Activated T-helper 1 cell treated with anti-CD3 and anti-CD28 coated beads, Interleukin-2, amount 50 U/mL, for 16 hours (primary cell): ENCODE measurements at places on chromosomes 5 and 9.

GRCh38 chr5:133321833-133322420 is 270.1 kb downstream of the HSPA4 start:
- no peak for DNase-seq

DNA sequence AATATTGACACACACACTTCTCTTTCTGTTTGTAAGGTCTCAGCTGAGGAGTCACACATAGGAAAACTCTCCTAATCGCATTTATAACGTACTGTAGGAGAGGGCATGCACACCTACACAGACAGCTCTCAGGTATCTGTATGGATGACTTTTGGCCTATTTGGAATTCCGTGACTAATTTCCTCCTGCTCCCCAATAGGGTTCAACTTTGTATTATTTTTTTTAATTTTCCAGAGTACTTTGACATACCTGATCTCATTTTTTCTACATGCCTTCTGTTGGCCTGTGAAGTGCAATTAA is 195.9 kb downstream of the ARHGAP26 start:
- no peak for DNase-seq

DNA sequence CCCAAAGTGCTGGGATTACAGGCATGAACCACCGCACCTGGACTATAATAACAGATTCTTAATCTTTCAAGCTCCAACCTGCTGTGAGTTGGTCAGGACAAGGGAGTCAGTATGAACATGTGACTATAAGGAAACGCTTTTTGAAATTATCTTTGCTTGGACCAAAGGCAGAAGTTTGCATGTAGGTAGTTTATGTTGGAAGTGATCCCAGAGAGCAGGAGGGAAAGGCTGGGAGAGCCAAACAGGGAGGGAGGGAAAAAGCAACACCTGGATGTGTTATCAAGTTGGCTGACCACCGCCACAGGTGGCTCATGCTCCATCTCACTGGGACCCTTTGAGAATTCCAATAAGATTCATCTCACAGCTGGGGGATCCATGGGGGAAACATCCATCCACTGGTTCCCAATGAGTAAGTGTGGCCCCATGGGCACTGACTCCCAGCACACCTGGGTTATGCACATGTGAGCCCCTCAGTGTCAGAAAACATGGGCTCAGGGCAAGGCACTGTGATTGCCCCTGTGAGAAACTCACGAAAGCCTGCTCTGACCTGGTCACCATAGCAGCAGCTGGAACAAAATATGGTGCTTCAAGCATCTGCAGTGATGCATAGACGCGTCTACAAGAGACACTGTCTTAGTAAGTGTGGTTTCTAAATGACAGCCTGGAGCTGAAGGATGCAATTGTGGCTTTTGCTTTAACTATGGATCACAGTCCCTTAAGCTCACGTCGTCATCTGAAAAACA is 62.1 kb downstream of the ARSB start:
- DNase-seq = no peak

DNA sequence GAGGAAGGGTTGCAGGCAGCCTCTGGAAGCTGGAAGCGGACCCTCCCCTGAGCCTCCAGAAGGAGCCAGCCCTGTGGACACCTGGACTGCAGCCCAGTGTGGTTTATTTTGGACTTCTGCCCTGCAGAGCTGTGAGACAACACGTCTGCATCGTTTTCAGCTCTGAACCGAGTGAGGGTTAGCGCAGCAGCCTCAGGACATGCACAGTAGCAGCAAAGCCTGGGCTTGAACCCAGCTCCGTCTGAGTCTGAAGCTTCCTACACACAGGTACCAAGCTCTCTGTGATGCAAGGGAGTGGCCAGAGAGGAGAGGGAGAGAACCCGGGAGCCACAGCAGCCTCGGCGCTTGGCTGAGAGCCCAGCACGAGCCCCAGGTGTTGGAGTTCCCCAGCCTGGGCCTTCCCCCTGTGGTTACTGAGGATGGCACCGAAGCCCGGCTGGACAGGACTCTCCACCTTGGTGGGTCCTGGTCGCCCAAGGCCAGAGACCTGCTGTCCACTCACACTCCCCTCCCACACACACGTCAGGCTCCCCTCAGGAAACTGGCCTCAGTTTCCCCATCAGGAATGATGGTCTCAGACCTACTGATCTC is 128.2 kb downstream of the OLFM1 start:
- no peak for DNase-seq

DNA sequence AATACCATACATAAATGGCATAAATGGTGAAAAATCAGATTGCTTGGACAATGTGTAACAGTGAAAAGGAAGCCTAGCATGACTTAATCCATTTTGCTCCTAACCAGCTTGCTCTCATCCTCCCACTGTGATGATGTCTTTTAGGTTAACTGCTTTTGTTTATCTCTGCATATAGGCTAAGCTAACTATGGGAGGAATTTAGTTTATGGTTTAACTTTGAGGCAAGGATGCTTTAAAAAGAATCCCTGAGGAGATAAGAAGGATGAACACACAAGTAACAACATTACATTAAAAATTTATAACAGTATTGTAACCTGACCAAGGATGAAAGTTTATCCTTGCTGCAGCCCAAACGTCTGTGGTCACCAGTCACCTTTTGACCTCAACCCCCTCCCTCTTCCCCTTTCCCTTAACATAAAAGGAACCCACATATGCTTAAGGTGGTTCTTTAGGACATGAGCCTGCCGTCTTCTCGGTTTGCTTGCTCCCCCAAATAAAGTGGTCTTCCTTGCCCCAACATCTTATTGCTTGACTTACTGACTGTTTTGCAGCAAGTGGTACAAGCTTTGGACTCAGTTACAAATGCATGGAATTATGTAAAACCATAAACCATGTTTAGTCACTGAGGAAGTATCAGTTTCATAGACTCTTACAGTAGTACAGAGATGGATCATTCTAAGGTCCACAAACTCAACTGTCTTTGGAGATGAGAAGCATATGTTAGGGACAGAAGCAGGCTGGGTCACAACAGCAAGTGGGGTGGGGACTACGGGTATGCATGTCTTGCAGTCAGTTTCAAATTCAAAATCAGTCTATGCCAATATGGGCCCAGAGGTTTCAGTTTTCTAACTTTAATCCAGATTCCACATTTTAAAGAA is 31.3 kb downstream of the AGXT2 start:
- DNase-seq = no peak

DNA sequence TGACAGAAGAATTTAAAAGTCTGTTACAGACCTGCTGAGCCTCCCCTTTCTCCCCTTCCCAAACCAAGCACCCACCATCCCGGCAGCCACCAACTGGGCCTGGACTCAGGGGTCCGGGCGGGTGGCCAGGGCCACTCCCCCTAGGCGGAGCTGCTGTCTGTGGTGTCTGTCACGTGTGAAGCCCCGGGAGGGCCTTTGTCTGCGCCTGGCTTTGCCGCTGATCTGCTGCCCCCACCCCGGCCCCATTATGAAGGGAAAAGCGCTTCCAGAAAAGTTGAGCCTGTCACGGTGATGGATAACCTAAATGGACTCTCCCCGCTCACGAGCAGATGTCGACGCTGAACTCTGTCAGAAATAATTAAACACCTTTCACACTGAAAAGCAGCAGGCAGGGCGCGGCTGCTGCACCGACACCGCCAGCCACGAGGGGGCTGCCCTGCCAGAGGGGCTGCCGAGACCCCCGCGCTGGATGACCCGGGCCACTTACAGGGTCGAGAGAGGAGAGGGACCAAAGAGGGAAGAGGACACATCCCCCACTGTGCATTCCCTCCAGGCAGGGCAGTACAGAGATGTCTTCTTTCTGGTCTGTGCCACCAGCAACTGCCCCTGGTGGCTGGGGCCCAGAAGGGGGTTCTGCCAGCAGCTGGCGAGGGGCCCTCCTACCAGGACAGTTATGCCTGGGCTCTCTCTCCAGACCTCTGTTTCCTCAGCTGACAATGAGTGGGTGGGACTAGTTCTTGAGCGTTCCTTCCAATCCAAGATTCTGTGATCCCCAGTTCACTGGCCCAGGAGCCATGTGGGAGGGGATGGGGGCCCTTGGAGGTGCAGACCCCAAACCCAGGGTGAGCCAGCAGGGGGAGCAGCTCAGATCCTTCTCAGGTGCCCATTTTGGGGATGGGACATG is 36.0 kb upstream of the BARHL1 start:
- DNase-seq = no peak

- DNase-seq = no peak
These were observed 141.4 kb upstream of the PANK3 start for GRCh38 chr5:168720575-168720974.

DNA sequence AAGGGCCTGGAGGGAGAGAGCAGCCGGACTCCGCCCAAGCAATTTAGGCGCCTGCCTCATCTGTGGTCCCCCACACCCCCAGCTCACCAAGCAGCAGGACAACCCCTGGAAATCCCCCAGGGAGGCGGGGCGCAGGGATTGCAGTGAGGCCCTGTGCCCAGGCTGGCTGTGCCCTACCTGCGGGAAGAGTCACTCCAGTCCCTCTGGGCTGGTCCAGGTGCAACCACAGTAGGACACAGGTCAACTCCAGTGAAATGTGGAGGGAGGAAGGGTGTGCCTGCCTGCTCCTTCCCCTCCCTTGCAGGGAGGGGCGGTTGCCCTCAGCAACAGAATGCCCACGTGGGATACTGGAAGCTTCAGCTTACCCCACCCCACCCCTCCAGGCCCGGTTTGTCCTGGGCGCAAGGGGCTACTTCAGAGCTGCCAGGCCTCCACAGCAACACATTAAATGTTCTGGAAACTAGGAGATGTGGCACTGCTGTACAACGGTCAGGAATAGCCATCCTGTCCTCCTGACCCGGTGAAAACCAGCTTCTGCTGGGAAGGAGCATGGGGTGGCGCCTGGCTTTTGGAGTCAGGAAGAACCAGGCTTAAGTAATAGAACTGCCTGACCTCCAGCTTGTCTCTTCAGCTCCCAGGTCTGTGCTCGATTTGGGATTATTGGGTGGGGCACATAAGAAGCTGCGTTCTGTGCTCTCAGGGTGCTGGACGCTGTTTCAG is 22.5 kb downstream of the ABO start:
- DNase-seq = no peak

DNA sequence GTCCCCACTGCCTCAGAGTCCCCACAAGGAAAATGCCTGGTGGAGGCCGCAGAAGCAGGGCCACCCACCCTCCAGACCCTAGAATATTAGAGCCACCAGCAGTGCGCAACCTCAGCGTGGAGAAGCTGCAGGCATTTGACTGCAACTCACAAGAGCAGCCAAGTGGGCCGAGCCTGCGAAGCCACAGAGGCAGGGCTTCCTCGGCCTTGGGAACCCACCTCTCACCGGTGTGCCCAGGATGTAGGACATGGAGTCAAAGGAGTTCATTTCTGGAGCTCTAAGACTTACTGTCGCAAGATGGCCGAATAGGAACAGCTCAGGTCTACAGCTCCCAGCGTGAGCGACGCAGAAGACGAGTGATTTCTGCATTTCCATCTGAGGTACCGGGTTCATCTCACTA is 397.9 kb upstream of the PIK3R1 start:
- DNase-seq = no peak

DNA sequence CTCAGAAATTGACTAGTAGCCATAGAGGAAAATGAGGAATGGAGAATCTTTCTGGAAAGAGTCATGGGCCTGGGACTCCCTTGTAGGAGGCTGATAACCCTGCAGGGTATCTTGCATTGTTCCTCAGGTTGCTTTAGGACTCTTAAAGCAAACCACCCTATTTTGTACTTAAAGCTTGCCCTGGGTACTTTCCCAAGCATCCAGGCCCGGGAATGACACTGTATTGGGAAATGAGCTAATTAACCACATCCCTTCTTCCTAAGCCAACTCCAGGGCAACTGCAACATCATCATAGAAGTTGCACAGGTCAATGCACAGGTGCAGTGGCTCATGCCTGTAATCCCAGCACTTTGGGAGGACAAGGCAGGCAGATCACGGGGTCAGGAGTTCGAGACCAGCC is 55.9 kb downstream of the UGCG start:
- no peak for DNase-seq

DNA sequence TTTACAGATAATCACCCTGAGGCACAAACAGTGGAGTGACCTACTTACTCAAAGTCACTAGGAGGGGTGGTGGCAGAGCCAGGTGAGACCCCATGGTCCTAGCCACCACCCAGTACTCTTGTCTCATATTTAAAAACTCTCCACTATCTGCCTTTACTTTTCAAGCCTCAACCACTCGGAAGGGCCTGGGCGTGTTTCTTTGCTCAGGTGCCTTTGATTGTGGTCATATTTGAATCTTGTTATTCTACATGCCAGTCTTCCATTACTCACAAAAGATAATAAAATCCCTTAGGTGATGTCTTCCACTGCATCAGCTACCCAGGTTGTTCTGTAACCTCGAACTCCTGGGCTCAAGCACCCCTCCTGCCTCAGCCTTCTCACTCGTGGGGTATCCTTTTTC is 20.7 kb upstream of the TRIM36 start:
- no peak for DNase-seq

DNA sequence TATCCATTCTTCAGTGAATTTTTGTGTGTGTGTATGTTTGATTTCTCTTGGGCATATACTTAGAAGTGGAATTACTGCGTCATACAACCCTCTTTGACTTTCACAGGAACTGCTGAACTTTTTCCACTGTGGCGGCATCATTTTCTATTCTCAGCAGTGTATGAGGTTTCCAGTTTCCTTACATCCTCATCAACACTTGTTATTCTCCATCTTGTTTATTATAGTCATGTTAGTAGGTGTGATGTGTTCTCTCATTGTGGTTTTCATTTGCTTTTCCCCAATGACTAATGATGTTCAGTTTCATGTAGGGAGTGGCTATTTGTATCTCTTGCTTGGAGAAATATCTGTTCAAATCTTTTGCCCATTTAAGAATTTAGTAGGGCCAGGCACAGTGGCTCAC is 2.6 kb downstream of the ZNF79 start:
- peak; percentile 26 for DNase-seq

DNA sequence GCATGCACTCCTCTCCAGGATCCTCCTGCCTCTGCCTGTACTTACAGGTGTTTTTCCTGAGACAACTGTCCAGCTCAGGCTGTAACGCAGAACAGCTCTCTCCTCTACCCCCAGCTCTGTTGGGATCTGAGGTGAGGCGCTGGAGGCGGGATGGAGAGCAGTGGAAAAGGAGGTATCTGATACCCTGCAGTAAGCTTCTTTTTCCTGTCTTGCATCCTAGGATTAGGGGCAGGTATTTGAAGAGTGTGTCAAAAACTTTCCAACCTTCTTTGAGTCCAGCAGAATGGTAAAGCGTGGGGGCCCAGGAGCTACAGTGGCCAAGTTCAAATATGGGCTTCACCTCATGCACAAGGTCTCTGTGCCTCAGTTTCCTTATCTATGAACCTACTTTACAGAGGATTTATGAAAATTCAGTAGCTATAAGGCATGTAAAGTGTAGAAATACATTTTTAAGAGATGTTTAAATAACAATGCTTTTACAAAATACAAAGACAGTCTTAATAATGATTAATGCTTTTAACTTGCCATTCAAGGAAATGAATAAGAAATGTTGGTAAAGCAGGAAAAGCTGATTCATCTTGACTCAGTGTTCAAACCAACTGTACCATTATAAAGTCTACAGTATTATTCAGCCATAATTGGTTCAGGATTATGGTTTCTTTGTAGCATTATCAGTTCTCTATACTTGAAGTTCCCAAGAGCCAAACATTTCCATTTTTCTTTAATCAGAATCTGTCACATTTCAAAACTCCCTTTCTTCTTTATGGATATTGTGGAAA is 26.1 kb downstream of the MAP1B start:
- no peak for DNase-seq

- DNase-seq = no peak
These were observed 16.8 kb downstream of the SCAMP1 start for GRCh38 chr5:78377056-78377717.

- no peak for DNase-seq
These were observed 66.4 kb upstream of the PLPP1 start for GRCh38 chr5:55601204-55601618.

- no peak for DNase-seq
These were observed 10.7 kb downstream of the PDLIM4 start for GRCh38 chr5:132267931-132268768.

- DNase-seq = no peak
These were observed 200.0 kb upstream of the ANKRD55 start for GRCh38 chr5:56433039-56433617.
